ENCODE measurements at places on chromosomes 7 and 10.

DNA sequence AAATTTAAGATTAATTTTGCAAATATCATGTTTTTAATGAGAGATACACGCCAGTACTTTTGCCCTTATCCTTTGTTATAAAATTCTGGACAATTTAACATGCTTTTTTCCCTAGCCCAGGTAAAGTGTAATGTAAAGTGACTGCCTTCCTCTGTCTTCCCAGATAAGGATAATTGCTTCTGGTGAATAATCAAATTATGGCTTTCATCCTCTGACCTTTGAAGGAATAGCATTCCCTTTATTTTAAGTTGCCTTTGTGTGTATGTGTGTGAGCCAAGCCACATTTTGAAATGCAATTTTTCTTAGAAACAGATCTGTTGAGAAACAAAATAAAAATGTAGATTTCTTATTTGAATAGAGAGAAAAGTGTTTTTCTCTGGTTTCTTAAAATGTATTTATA, 107.5 kb downstream of the ADAM22 start:
- DNase-seq: no peak

DNA sequence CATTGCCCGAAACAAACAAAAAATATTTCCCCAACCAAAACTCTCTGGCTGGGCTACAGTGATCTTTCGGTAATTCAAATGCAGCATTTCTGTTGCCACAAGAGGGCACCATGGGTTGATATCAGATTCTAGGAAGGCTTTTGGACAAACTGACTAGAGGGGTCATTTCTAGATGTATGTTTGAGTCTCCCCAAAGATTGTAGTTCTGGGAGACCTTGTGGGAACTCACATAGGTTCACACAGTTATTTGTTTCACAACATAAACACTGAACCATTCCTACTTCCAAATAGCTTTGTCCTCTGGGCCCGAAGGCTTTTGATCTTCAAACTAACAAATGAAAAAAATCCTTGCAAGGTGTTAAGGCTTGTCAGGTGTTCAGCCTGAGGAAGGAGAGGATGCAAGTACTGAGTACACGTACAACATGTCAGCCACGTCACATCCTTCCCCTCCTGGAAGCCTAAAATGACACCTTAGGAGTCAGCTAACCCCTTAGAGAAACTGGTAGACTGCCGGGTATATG, 37.0 kb upstream of the IL15RA start:
- DNase-seq: peak; percentile 32

DNA sequence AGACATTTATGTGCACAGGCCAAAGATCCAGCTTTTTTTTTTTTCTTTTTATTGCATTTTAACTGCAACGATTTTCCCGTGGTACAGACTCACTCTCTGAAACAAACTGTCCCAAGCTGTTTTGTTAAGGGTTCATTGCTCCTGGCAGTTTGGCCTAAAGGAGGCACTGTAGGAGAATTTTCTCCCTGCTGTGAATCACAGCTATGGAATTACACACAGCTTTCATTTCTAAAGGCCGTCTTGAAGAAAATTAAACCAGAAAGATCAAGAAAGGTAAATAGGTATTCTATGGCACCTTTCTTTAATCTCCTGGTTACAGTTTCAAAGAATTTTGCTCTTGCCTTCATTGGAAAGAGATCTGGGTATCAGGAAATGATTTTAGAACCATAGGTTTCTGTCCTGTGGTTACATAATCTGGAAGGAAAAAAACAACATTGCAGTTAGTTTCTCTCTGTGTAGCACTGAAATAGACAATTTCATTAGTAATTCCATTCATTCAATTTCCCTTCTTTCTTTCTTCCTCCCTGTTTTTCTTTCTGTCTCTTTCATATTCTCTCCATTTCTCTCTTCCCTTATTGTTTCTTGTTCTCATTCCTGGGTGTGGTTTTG, 51.2 kb downstream of the PDK4 start:
- DNase-seq: peak; percentile 48

DNA sequence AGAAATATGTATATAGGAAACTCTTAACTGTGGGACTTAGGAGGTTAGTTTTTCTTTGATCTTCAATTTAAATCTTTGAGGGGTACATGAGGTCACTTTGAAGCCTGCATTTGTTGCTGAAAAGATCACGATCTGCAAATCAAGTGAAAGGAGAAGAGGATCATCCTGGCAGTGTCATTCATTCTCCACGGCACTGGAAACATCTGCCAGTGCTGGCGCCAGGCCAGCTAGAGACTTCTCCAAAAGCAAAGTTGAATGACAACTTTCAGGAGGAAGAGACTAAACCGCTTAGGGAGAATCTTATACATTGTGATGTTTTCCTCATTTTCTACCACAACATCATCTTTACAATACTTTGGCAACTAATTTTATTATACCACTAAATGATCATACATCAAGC, 42.5 kb downstream of the MRC1 start:
- DNase-seq: no peak

DNA sequence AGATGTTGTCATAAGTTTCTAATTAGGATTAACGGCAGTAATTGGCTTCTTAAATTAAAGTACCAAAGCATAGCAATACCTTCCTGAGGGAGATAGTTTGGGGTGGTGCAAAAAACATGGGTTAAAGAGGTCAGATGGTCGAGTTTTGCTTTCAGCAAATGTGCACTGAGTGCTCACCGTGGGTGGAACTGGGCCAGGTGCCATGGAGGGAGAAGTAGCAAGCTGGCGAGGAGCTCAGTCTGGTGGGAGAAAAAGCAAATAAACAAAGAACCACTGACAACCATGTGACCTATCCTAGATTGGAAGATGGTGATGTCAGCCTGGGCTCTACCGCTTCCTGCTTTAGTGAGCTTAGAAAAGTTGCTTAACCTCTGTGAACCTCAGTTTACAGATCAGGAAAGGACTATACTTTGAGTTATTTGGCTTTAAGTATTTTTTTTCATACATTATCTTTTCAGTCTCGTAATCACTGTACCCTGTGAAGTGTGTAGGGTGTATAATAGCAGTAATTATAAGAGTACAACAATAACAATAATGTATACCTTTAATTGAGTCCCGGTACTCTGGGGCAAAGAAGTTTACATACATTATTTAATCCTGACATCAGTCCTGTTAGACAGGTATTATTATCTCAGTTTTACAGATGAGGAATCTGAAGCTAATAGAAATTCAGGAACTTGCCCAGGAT, 69.0 kb upstream of the PDCD4 start:
- peak; percentile 60 for DNase-seq

Measured in fibroblast of skin of scalp (primary cell).